ENCODE measurements at places on chromosomes 4 and X.

DNA sequence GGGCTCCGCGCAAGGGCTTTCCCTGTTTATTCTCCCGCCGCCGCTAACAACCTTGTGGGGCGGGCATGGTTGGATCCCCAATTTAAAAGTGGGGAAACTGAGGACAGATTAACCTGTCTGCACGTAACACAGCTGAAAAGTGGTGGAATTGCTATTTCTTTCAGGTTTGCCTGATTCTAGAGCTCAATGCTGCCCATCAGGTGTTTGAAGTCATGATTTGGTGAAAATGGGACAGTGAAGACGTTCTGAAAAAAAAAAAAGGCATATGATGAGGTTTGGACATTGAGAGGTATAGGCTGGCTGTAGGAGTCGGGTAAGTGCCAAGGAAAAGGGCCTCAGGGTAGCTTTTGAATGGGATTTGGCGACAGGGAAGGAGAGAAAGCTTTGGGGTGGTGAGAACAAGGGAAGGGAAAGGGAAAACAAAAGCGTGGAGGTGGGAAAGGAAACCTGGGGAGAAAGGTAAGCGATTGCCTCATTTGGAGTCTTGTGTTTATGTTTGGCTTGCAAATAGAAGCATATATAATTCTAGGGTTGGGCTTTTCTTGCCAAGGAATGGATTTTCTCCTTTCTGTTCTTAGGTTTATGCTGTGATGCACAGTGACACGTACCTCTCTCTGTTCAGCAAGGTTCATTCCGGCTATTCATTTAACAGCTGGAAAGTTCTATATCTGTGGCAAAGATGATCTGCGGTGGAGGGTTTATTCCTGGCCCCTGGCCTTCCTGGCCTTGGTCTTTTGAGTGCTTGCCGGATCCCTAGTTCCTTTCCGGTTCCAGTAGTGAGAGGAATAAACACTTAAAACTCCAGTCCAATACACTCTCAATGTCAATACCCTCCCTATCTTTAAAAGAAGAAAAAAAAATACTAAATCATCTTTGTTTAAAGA, 2.4 kb upstream of the STIM2 start:
- DNase-seq, result peak; percentile 23

GRCh38 chrX:2889045-2889605, 40.0 kb downstream of the ARSD start:
- no peak for DNase-seq

GRCh38 chr4:25051534-25051933, 20.8 kb upstream of the LGI2 start:
- DNase-seq, result no peak

DNA sequence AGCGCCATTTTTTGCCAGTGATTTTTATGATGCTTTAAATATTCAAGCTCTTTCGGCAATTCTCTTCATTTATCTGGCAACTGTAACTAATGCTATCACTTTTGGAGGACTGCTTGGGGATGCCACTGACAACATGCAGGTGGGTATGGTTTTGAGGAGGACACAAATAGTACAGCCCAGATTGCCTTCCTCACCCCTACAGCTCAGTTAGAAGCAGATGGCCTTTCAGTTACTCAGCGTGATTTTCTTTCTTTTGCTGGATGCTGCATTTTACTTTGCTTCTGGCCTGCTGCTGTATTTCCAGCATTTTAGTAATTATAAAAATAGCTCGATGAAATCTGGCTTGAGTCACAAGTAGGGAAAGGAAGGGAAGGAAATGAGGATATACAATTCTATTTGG, 114.7 kb downstream of the SLC4A4 start:
- peak; percentile 97 for DNase-seq

DNA sequence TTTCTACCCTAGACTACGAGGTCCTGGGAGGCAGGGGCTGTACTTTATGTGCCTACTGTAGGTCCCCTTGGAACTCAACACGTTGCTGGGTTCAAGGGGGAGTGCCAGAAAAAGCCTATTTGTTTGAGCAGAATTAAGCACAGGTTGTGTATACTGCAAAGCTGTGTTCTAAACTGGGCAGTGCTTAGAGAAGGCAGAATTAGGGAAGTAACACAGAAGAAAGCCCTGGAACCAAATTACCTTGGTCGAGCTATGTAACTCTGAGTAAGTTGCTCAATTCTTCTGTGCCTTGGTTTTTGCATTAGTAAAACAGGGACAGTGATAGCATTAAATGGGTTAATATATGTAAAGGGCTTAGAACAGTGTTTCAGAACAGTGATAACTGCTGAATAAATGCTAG, 245.0 kb upstream of the SFRP2 start:
- no peak for DNase-seq

GRCh38 chrX:20547611-20548051, 280.9 kb upstream of the RPS6KA3 start:
- DNase-seq, result no peak

GRCh38 chrX:69505772-69506616, 1.9 kb downstream of the NALF2 start:
- DNase-seq, result no peak

- DNase-seq, result no peak
These were observed 173.2 kb downstream of the CBLL2 start for GRCh38 chrX:22445880-22446279.

DNA sequence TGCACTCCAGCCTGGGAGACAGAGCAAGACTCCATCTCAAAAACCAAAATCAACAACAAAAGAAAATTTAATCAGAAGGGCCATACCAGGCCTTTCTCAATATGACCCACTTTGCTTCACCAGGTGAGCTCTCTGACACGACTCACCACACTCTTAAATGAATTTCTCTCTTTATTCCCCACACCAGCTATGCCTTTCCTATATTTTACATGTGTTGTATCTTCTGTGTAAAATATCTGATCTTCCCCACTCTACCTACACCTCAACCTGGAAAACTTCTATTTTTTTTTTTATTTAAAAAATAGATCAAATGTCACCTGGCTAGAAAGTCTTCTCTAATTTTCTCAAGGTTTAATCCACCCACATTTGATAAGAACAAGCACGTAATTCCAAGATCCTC, 77.6 kb upstream of the SLC39A8 start:
- no peak for DNase-seq

- peak; percentile 15 for DNase-seq
These were observed 101.4 kb upstream of the RAB40AL start for GRCh38 chrX:102835504-102836146.

DNA sequence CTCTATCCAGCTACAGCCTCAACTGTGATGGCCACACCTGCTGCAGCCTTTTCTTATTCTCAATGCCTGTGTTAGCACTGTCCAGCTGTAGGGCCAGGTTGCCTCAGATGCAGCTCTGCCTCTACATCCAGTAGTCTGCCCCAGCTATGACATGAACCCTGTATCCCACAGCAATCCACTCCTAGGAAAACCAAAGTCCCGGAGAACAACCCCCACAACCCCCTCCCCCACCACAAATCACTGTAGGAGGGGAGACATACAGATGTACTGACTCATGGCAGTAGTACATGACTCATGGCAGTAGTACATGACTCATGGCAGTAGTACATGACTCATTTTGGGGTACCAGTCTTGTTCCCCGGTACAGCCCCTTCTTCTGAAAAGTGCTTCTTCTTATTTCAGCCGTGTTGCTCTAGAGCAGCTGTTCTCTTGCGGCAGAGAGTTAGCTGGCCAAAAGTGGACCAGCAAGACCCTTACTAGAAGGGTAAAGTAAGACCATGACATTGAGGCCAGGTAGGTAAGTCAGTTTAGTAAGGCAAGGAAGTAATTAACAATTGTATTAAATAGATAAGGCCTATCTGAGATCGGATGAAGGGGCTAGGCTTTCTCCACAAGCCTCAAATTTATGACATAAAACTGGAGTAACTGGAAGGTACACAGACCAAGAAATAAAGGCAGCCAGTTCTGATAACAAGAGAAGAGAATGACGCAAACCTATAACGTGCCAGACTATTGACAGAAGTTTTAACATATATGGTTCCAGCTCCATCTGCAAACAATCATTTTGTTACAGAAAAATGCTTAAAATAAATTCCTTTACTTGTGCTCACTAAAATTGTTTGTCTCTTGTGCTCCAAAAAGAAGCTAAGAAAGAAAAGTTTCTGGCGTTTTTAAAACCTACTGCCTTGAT, 221.4 kb downstream of the TACR3 start:
- DNase-seq, result no peak

GRCh38 chrX:138711399-138712347, at the start of gene FGF13:
TSS of gene FGF13 (minus strand) at chrX:138711717. CDS start at chrX:138711003, 714 bp downstream.
- DNase-seq, result no peak

GRCh38 chr4:76569225-76569624, 134.2 kb downstream of the SHROOM3 start:
- DNase-seq, result no peak

GRCh38 chrX:130110379-130111219, at the start of gene ELF4:
TSS of gene ELF4 (minus strand) at chrX:130110497. CDS start at chrX:130081330, 29,167 bp downstream.
- no peak for DNase-seq

DNA sequence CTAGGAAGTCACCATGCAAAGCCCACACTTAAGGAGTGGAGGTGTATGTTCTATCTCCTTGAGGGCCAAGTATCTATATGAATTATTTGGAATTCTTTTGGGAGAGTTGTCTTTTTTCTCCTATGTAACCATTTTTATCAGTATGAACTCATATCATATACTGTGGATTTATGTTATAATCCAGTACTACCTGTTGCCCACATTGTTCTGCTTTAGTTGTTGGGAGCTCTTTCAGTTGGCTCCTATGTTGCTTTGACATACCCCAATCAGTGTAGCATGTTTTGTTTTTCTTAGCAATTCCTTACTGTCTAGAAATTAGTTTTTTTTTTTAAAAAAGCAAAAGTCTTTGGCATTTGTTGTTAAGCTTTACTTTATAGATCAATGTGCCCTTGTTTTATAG, 13.0 kb downstream of the UCHL1 start:
- DNase-seq, result no peak

DNA sequence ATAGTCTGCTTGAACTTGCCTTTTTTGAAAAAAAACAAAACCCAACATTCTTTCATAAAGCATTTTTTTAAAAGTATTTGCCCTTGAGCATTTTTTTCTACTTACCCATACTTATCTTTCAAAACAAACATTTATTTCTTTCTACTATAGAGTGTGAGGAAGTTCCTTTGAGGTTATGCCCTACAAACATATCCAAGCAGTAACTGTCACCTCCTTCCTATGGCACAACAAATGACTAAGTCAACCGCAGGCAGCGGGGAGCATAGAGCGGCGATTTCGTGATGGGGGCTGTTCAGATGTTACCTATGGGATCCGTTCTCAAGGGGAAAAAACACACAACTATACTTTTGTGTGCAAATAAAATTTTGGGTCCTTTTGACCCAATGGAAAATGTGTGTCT, 19.4 kb downstream of the SPRY1 start:
- peak; percentile 62 for DNase-seq

GRCh38 chr4:180557348-180557747, 1685.9 kb upstream of the TENM3 start:
- no peak for DNase-seq

DNA sequence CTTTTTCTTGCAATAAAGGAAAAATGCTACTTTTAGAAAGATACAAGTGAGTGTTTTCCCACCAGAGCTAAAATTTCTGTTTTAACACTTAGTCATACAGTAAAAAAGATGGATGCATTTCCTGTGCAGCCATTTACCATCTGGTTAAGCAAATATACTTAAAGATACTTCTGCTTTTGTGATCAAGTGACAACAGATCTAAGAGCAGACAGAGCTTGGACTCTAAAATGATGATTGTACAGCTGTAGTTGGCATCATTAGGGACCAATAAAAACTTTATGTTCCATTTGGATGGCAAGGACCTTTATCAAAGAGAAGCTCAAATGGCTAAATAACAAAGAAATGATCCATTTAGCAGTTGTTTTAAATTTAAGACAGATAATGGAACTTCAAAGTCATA, 270.8 kb downstream of the FSTL5 start:
- DNase-seq, result no peak

DNA sequence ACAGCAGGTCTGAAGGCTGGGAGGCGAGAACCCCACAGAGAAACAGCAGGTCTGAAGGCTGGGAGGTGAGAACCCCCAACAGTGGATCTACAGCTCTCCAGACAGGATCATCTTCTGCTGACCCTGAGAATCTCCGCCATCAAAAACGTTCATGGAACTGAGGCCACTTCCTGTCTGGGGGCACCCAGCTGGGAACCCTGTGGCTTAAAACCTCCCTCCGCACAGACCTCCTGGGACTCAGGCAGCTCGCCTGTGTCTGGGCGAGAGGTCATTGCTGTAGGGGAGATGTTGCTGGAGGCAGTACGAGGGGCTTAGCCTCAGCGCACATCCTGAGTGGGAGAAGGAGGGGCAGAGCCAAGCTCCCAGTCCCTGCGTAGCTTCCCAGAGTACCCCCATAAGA, 15.1 kb upstream of the CLDN24 start:
- no peak for DNase-seq

GRCh38 chrX:426881-427280, 40.2 kb upstream of the PPP2R3B start:
- DNase-seq, result no peak

- DNase-seq, result no peak
These were observed 137.8 kb downstream of the CEP135 start for GRCh38 chr4:56086561-56086960.

- no peak for DNase-seq
These were observed 44.5 kb downstream of the BRWD3 start for GRCh38 chrX:80765220-80765625.

GRCh38 chrX:137032841-137033773, 688 bp downstream of the GPR101 start:
- no peak for DNase-seq

- no peak for DNase-seq
These were observed 78.3 kb downstream of the PDLIM5 start for GRCh38 chr4:94530073-94530472.

DNA sequence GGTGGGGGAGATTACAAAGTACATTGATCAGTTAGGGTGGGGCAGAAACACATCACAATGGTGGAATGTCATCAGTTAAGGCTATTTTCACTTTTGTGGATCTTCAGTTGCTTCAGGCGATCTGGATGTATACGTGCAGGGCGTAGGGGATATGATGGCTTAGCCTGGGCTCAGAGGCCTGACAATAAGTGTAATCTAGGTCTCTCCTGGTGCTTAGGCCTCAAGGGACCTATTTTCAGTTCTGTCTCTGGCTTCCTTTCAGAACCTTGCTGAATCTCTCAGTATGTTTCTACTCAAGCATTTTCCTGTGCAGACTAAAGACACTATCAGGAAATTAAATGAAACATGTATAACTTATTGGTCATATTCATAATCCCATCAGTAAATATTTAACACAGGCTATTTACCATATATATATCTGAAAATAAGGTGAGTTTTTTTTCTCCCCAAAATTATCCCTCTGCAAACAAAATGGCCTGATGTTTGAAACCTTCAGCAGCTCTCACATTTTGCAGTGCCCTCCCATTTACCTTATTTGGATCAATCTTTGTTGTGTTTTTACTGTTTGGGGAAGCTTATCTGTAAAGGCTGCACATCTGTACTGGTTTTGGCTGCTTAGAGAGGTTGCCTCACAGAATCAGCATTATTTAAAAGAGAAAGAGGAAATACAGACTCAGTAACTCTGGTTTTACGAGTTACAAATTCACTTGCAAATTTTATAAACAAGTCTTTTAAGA, 2.3 kb upstream of the ZCCHC4 start:
- DNase-seq, result no peak

GRCh38 chrX:110026099-110026844, 23.4 kb downstream of the TMEM164 start:
- DNase-seq, result no peak
